ENCODE measurements at places on chromosomes 5 and 9.

GRCh38 chr5:93717162-93717561 lies 24.2 kb downstream of the POU5F2 start:
- no peak for DNase-seq

- no peak for DNase-seq
Observed at GRCh38 chr9:134461426-134461982, 135.2 kb downstream of the RXRA start.

DNA sequence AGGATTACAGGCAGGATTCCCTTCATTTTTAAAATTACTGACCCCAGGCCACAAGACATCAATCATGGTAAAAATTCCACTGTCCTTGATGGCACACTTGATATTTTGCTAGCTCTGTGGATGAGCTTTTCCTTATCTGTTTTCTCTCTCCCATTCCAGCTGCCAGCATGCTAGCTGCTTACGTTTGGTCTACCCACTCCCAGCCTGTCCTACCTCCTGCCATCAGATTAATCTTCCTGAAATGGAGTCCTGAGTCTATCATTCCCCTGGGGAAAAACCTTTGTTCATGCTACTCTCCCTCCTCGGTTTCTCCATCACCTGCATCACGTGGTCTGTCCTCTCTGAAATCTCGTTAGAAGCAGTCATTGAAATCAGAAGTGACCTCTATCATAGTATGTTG lies 108.9 kb downstream of the F2RL2 start:
- DNase-seq, result no peak

DNA sequence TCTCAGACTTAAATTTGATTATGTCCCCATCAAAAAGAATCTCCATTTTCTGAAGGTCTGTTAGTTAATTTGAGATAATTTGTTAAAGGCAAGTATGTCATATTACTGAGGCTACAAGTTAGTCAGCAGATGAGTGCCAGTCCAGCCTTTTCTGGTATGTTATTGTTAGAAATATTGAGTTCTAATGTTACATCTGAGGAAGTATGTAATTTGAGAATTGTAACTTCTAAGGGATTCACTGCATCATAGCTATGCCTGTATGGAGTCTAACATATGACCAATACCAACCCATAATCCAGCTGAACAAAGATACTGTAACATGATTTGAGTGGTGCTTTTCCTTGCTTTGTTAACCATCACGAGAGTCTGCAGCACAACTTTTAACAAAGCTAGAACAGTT lies 13.9 kb downstream of the SLC23A1 start:
- DNase-seq, result no peak

GRCh38 chr5:30343707-30344106 lies 849.8 kb upstream of the CDH6 start:
- no peak for DNase-seq

- DNase-seq, result no peak
Observed at GRCh38 chr5:82511134-82511533, 233.0 kb upstream of the RPS23 start.

Measured in BJ (cell line).